Activated T-cell treated with anti-CD3 and anti-CD28 coated beads, Interleukin-2, amount 50 U/mL, for 24 hours (primary cell): ENCODE measurements at places on chromosomes 11 and 22.

GRCh38 chr11:44573333-44573732, 7.9 kb downstream of the CD82 start:
- DNase-seq, result no peak

GRCh38 chr11:109706945-109707344, 285.0 kb downstream of the C11orf87 start:
- no peak for DNase-seq

DNA sequence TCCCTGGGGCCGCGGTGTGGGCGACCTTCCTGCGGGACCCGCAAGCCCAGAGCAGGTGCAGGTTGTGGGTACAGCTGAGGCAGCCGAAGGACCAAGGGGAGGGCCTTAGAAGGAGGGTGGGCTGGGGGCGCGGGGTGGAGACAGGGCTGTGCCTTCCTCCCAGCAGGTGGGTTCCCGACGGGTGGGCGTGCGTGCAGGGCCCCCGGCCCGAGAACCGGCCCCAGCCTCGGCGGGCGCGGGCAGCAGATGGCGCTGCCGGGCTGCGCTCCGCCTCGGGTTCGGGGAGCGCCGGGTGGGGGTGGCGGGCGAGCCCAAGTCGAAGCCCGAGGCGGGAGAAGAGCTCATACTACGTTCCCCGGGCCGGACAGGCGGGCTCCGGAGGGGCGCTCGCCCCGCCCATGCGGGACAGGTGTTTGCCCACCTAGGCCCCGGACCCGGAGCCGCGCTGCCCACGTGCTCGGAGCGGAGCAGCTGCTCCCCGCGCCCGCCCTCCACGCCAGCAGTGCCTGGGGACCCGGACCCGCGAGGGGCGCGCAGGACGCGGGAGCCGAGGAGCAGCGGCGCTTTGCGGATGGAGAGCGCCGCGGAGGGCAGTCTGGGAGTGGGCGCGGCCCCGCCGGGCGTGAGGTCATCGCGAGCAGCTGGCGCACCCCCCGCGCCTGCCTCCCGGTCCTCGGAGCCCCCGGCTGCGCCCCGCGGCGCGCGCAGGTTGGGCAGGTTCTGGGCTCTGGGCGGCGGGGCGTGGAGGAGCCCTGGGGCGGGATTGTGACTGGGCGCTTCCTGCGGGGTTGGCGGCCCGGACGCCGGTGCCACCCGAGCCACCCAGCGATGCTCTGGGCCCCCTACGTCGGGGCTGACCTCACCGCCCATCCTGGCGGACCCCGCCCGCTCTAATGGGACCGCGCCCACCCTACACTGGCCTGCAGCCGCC, 25.3 kb downstream of the DUSP8 start:
- peak; percentile 71 for DNase-seq

DNA sequence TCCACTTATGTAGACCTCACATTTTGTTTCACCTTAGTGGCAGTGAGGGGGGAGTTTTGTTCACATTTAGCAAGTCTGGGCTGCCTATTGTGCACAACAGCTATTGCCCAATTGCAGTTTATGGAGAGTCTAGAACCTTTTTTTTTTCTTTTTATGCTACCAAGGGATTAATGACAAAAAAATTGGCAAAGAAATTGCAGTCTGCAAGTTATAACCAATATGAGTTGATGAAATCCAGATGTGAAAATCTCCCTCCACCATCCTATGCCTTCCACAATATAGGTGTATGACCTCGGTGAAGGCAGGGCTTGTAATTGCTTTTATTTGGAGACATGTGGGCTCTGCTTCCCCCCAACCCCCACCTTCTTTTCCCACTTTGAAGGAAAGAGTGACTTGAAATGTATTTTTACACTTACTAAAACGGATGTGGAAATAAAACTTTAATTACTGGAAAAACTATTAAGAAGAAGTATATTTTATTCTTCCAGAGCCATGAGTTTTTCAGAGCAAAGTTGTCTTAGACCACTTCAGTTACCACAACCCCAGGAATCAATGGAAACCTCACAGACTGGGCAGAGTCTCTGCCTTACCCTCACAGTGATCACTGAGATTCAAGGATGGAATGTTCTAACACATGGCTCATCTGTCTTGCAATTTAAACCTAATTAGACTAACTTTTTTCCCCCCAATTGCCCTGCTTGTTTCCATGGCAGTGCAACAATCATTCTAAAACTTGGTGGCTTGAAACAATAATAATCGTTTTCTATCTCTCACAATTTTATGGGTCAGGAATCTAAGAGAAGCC, 120.8 kb upstream of the SLC5A12 start:
- DNase-seq, result no peak

DNA sequence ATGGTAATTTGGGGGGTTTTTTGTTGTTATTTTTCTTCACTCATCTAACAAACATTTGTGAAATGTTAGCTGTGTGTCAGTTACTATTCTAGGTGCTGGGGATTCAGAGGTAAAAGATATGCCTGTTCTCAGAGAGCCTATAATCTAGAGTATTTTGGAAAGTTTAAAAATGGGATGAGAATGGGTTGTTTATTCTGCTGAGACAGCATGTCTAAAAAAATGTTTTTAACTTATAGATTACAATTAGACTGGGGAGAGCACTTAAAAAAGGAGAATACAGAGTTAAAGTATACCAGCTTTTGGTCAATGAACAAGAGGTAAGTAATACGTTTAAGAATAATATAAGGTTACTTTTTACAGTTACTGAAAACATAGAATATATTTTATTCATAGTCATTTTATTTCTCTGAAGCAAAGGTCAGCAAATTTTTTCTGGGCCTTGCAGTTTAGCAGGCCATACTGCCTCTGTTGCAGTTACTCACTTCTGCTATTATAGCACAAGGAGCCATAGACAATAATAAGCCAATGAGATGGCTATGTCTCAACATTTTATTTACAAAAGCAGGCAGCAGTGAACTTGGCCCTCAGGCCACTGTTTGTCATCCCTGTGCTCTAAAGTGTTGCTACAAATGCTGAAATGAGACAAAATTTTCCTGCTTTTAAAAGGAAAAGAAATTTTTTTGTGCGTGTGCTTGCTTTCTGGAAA, 60.0 kb downstream of the DKK3 start:
- DNase-seq, result no peak
